ENCODE measurements at places on chromosomes 12 and 14. TPM values are rescaled to one million over a fixed set of nuclear protein-coding genes. Genes with fewer than 3 reads are reported as not detected.
A peak's percentile ranks its signal among the peaks of the same experiment; 100 is the strongest.

GRCh38 chr14:34857689-34858449 is 17.3 kb downstream of the BAZ1A start:
- no peak for DNase-seq

The HOTAIR gene
- not detected for total RNA-seq

- DNase-seq: no peak
These were observed 35.7 kb downstream of the SSH1 start for GRCh38 chr12:108821407-108822397.

DNA sequence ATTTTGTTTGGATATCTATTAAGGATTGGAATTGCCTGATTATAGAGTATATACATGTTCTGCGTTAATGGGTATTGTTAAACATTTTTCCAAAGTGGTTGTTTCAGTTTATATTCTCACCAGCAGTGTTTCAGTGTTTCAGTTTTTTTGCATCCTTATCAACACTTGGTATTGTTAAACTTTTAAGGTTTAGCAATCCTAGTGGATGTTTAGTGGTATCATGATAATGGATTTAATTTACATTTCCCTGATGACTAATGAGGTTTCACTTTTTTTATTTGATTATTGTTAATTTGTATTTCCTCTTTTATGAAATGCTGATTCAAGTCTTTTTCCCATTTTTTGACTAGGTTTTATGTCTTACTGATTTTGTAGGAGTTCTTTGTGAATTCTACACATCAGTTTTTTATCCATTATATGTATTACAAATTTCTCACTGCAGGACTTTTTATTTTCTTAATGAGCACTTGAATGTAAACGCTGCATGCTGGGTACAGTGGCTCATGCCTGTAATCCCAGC is 23.7 kb downstream of the YLPM1 start:
- DNase-seq: no peak

The TAS2R50 gene
- 0.60 TPM for total RNA-seq

GRCh38 chr14:90510159-90510558 is 113.3 kb downstream of the CALM1 start:
- no peak for DNase-seq

DNA sequence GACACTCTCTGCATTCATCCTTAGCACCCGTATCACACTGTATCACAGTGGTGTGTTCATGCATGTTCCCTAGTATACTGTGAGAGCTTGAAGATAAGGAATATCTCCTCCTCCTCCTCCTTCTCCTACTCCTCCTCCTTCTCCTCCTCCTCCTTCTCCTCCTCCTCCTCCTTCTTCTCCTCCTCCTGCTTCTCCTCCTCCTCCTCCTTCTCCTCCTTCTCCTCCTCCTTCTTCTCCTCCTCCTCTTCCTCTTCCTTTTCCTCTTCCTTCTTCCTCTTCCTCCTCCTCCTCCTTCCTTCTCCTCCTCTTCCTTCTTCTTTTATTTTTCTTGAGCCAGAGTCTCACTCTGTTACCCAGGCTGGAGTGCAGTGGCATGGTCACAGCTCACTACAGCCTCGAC is 27.1 kb downstream of the DAO start:
- no peak for DNase-seq

GRCh38 chr14:20802341-20803084 is at the start of gene RNASE1:
Gene RNASE1 (minus strand): TSS chr14:20802844. CDS start chr14:20802068, 776 bp downstream.
- DNase-seq: no peak

- DNase-seq: no peak
These were observed 147.0 kb upstream of the FRMD6 start for GRCh38 chr14:51504669-51505068.

DNA sequence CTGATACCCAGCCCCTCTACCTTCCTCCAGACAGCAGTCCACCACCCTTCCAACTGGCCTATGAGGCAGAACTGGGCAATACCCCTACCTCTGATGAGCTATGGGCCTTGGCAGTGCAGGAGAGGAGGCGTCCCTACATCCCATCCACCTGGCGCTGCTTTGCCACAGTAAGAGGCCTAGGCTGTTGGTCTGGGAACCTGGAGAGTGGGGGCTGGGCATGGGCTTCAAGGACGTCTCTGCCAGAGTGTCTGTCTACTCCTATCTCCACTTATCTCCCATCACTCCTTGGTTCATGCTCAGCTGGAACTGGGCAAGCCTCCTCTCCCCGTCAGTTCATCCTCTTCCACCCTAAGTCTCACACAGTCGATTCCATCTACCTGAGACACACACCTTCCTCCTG is 6.5 kb downstream of the AMHR2 start:
- DNase-seq: no peak

The PLCZ1 gene
- total RNA-seq: not detected

The ZFYVE21 gene
- 25.2 TPM for total RNA-seq

DNA sequence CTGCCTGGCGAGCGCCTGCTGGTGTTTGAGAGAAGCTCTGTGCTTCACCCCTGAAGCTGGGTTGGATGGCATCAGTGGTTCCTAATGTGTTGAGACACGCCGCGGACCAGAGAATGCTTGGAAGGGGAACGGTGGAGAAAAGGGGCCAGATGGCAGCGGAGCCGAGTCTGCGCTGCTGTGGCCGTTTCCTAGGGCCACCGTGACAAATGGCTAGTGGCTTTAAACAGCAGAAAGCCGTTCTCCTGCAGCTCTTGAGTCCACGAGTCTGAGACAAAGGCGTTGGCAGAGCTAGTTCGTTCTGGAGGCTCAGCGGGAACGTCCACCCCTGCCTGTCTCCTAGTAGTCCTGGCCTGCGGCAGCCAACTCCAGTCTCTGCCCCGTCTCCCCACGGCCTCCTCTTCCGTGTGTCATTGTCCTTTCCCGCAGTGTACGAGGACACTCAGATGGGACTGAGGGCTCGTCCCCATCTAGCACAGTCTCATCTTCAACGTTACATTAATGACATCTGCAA is 103.6 kb downstream of the ADGRD1 start:
- DNase-seq: peak; percentile 30

The GZMH gene
- 0.28 TPM for total RNA-seq

The SPRYD4 gene
- 9.4 TPM for total RNA-seq

The ZNF10 gene
- total RNA-seq: 4.8 TPM

DNA sequence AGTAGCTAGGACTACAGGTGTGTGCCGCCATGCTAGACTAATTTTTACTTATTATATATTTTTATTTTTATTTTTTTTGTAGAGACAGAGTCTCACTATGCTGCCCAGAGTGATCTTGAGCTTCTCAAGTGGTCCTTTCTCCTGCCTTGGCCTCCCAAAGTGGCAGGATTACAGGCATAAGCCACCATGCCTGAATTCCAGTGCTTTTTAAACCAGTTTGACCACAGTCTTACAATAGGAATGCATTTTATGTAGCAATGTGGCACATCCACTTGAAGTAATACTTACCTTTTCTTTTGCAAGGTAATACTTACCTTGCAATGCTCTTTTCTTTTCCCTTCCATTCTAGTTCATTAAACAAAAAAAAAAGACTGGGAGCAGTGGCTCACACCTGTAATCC is 38.0 kb upstream of the CPM start:
- DNase-seq: no peak

DNA sequence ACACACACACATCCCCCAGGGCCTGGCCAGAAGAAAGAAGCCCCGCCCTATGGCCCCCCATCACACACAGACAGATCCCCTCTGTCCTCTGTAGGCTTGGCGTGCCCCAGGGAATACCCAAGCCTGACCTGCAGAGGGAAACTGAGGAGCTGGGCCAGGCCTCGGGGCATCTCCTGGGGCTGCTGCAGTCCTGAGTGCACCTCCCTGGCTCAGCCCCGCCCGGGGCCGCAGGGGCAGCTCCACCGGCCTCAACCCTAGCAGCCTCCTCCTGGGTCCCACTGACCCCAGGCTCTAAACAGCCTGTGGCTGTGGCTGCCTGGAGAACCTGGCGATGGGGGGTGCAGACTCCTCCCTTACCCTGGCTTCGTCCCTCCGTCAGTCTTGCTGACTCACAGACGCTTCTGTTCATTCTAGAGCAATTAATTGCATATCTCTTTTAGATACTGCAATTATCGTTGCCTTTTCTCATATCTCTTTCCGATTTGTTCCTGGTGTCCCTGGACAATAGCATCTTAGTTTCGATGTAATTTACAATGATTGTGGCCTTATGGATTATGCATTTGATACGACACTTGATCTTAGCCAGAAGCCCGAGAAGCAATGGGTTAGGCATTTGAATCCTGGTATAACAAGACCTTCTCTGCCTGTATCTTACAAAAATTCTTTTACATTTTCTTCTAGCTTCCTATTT is 45.8 kb upstream of the EIF5 start:
- DNase-seq: peak; percentile 30

DNA sequence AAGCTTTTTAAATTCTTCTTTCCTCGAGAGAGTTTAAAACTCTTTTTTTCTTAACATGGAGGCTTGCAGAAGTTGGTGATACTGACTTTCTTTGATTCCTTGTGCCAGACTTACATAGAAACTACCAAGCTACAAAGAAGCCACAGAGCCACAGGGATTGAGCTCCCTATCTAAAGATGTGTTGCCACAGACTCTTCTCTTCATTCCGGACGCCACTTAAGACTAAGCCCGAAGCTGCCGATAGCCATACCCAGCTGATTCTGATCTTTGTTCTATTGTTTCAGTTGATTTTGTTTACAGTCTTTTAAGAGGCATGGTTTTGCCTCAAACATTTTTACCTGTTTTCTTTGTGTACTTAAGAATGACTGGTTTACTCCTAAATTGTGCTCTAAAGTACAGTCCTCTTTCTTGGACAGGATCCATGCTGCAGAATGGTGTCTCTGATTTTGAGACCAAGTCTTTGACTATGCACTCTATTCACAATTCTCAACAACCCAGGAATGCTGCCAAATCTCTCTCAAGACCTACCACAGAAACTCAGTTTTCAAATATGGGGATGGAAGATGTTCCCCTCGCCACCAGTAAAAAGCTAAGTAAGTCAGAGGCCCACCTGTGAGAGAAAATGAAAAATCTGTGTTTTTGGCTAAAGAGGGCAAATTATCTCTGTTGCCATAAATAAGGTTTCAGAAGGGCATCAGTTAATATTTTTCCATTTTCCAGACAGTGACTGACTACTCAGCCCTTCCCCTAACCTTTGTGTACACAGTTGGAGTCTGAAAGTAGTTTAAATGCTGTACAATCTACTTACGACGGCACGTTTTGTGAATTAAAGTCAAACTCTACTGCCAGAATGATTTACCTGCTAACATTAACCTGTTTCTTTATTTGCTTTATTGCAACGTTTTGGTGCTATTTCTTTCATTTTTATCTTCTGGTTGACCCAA is 42.1 kb upstream of the KCNH3 start:
- DNase-seq: no peak

- no peak for DNase-seq
These were observed 13.3 kb downstream of the C12orf75 start for GRCh38 chr12:105343836-105344235.

All from left lobe of liver (tissue), 2 donors.